T1000 (cell line): ENCODE measurements at places on chromosomes 3 and 15.

DNA sequence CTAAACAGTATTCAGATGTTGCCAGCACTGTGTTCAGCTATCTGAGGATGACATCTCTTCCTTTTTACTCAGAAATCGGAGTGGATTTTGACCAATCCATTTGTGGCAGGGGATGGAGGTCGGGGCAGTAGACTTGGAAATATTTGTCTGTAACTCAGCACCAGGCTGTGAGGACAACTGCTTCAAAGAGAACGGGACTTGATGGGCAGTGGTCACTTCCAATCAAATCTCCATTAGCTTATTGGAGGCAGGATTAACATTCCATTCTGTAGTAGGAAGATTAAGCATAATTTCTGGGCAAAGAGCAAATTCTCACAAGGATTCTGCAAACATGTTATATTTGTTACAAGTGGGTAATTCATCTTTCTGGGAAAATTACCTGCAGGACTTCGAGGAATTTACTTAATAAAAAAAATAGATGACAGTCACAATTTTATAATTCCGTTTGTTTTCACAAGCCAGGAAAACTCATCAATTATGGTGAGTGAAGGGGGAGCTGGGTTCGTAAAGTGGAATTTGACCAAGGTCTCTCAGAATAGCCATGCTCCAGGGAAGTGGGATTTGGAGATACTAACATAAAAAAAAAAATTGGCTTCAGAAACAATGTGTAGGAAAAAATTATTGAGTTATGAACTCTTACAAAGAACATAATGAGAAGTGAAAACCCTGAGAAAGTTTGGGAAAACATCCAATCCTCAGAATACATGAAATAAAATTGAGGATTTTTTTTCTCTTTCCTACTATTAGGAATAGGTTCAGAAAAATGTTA is 18.1 kb downstream of the CRABP1 start:
- DNase-seq = no peak

GRCh38 chr3:123397050-123397590 is 51.8 kb downstream of the ADCY5 start:
- no peak for DNase-seq

DNA sequence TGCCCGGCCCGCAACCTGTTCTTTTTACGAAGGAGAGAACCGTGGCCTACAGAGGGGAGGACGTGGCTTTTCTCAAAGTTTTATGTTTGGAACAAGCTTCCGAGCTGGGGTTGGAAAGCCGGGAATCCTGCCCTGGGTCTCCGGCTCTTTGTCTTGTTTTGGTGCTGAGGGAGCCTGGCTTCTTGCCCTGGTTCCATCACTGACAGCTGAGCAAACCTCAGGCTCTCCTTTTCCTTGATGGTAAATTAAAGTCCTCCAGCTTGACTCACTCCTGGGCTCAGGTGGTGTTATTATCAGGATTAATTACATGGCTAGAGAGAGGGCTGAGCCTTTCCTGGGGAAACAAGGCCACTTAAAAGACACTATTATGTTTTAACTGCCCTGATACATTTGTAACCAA is 289.5 kb upstream of the RGMA start:
- no peak for DNase-seq

DNA sequence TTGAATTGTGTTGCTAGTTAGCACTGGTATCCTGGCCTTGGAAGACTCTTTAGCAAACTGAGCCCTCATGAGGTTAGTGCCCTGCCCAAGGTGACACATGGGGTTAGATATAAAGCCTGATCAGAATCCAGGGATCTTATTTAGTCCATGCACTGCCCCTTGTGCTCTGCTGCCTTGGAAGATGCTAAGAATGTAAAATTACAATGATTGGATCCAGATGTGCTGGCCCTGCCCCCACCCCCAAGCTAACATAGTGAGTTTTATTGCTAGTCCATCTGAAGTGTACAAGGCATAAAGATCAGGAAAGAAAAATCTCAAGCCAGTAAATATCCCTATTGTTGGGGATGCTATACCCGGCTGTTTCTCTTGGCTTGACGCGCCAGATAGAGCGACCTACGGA is 248.1 kb upstream of the C2CD4B start:
- DNase-seq = no peak
